ENCODE measurements at places on chromosomes 1 and 21. TPM values are rescaled to one million over a fixed set of nuclear protein-coding genes. Genes with fewer than 3 reads are reported as not detected.

DNA sequence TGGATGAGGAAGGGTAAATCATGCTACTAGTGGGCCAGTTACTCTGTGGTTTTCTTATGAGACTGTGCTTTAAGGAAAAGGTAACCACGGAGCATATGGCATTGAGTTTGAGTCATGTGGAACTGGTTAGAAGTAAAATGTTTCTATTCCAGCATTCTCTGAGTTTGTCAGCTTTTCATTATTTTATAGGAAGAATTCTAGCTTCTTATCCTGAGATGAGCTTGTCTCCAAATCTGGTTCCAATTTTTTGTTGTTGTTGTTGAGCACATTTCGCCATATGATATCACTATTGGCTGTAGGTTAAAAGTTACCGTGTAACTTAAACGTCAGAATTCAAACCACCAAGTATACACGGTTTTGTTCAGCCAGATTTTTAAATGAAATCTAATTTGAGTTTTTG is 69.9 kb downstream of the ATF6 start:
- no peak overlapping the region for H3K4me3 ChIP-seq
- DNase-seq, result no peak
- no peaks in the 10 kb centered on the region for H3K36me3 ChIP-seq
- H3K4me1 ChIP-seq, result no peaks in the 10 kb centered on the region

SPRR2B gene
- not detected for total RNA-seq

PLA2G2A gene
- not detected for total RNA-seq

C4BPB gene
- not detected for total RNA-seq

All from endodermal cell (in vitro differentiated cells).